ENCODE measurements at places on chromosomes 2 and 18. TPM values are rescaled to one million over a fixed set of nuclear protein-coding genes. Genes with fewer than 3 reads are reported as not detected.
A peak's percentile ranks its signal among the peaks of the same experiment; 100 is the strongest.

- H3K27ac ChIP-seq = peak overlapping the region; percentile 61
- no peaks in the 10 kb centered on the region for H3K27me3 ChIP-seq
- H3K36me3 ChIP-seq = no peaks in the 10 kb centered on the region
- H3K4me1 ChIP-seq = peaks cover 4% of the 10 kb centered on the region
- H3K4me3 ChIP-seq = no peak overlapping the region
- peak; percentile 68 for DNase-seq
These were observed 136.5 kb upstream of the ETAA1 start for GRCh38 chr2:67260343-67261277.

DNA sequence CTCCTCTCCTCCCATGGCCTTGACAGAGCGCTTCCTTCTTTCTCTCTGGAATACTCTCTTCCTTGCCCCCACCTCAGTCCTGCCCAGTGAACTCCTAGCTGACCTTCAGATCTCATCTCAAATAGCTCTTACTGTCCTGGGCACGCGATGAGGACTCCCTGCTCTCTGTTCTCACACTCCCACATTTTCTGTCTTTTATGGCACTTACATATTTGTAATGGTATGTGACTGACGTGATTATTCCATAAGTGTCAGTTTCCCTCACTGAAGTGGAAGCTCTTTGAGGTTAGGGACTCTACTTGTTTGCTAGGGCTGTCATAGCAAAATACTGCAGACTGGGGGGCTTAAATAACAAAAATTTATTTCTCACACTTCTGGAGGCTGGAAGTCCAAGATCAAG lies 1.7 kb upstream of the DYSF start:
- H3K36me3 ChIP-seq = no peaks in the 10 kb centered on the region
- H3K4me3 ChIP-seq = no peak overlapping the region
- H3K4me1 ChIP-seq = peaks cover 24% of the 10 kb centered on the region
- no peak overlapping the region for H3K27ac ChIP-seq

DNA sequence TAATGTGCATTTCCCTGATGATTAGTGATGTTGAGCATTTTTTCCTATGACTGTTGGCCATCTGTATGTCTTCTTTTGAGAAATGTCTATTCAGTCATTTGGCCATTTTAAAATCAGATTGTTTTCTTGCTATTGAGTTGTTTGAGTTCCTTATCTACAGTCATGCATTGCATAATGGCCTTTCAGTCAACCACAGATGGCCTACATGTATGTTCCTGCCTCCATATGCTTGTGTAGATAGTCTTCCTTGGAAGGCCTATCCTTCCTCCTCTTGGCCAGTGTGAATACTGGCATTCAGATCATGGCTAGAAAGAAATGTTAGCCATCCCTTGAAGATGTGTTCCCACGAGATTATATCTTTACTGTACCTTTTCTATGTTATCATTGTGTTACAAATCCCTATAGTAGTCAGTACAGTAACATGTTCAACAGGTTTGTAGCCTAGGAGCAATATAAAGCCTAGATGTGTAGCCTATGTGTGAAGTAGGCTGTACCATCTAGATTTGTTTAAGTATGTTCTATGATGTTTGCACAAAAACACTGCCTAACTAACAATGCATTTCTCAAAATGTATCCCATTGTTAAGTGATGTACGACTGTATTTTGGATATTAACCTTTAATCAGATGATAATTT lies 65.6 kb upstream of the CD302 start:
- no peaks in the 10 kb centered on the region for H3K4me1 ChIP-seq
- no peaks in the 10 kb centered on the region for H3K27me3 ChIP-seq
- no peak for DNase-seq
- no peak overlapping the region for H3K4me3 ChIP-seq
- no peak overlapping the region for H3K27ac ChIP-seq

GRCh38 chr2:84840306-84840705 lies 40.6 kb downstream of the TRABD2A start:
- H3K4me1 ChIP-seq = no peaks in the 10 kb centered on the region
- DNase-seq = no peak
- no peak overlapping the region for H3K4me3 ChIP-seq

CAPN13 gene
- 0.48 TPM for total RNA-seq
